ENCODE measurements at places on chromosomes 2 and 18.

DNA sequence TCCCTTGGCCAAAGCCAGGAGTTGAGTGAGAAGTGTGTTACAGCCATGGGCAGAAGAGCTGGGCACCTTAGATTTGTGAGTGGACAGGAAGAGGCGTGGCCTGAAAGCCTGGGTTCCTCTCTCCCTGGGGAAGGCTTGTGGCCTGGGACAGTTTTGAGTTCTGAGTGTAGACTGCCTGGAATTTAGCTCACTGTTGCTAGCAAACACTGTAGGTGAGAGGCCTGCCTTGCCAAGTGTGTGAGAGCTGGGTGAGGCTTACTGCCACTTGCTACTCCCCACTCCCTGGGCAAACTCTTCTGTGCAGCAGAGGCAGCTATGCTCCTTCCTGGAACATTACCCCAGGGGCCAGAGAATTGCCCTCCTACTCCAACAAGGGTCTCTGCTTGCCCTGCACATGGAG, 150.0 kb upstream of the GALNT5 start:
- DNase-seq, result no peak

DNA sequence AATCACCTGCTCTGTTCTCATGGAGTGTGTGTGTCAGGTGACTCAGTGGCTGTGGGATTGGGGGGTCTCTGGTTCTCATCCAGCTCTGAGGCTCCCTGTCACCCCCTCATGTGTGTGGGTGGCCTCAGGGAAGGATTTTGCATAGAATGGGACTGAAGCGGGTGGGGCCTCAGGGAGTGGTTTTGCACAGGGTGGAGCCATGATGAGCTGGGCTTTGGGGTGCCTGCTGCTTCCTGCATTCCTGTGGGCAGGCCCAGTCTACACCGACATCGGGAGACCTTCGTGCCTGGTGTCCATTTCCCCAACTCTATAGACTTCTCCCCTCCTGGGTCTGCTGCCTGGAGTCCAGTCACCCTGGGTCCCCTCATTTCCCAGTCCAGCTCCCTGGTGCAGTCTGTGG, 59.7 kb downstream of the VAPA start:
- no peak for DNase-seq

DNA sequence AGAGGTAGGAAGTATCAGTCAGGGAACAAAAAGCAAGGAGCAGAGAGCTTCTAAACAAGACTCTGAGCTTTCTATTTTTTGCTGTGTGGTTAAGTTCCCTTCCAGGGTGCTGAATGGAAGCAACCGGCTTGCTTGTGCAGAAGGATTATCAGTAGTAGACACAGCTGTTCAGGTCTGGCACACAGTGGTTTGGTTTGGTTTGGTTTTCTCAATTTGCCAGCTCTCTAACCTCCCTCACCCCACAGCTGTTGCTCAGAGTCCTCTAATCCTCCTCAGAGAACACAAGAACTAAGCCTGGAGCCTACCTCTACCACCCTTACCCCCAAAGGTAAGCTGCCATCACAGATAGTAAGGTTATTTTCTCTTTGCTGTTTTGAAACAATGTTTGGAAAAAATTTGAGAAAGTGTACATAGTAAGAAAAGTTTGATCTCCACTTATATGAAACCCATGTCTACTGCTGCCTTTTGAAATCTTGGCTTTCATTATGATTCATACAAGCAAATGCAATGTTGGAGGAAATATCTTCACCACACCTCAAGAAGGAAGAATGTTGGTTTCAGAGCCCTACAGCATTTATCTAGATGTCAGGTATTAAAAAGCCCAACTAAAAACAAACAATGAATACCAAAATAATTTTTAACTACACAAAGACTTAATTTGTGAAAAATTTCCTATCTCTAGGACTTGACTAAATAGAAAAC, 255.3 kb downstream of the NR4A2 start:
- no peak for DNase-seq

DNA sequence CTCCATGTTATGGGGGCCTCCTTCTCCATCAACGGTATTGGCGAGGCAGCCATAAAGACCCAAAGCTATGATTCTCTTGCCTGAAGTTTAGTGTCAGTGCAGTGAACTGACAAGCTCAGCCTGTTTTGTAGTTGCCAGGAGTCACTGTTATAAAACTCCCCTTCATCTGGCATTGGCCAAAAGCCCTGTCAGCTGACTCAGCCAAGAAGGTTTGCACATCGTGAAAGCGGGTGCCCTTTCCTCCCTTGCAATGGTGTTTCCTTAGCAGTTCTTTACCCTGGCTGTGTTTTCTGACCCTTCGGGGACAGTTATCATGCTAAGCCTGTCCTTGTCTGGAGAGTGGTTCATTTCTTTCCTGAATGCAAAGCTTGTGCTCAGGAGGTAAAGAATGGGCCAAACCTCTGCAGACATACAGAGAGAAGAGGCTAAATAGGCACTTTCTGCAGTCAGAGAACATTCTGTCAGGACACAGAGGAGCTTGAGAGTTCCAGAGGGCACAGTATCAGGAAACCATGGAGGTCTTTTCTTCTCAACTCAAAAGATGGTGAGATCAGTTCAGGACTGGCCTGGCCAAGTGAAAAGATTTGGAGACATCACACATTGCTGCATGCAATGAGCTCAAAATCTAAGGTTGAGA, 414.2 kb downstream of the ZNF521 start:
- DNase-seq, result no peak

GRCh38 chr2:236702657-236703372, 133.2 kb downstream of the ACKR3 start:
- no peak for DNase-seq

GRCh38 chr2:223930103-223930976, 14.8 kb downstream of the WDFY1 start:
- DNase-seq, result no peak

DNA sequence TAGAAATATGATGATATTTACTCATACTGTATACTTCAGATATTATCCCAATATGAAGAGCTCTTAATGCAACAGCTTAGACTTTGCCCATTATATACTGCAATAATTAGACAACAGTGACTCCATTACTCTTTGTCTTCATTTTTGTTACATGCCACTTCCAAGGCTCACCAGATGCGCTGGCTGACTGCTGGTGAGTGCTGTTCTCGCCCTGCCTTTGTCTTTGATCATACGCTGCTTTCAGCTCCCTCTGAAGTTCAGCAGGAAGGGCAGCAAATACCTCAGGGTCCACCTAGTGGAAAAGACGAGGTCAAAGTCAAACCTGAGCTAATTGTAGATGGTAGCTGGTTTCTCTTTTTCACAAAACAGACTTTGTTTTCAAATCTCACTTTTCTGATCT, 66.3 kb downstream of the EIF5B start:
- no peak for DNase-seq

DNA sequence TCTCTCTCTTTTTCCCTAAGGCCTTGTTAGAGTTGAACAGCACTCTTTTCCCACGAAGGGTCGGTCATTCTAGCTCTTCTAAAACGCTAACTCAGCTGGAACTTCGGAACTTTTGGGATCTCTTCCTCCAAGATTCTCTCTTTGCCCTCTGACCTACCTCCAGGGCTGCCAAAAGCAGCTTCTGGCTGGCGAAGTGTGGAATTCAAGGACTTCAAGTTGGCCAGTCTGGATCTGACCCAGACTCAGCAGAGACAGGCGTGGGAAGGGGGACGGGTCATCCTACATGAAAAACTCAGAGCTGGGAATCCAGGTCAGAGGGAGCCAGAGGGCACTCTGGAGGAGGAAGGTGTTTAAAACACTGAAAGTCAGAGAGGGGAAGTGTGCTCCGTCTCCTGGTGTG, 305.5 kb upstream of the HDAC4 start:
- DNase-seq, result no peak

Data from SIG-M5 (cell line).